Small intestine (tissue), 16 donors: ENCODE measurements at places on chromosomes 11 and 22. TPM values are rescaled to one million over a fixed set of nuclear protein-coding genes. Genes with fewer than 3 reads are reported as not detected.

Gene OR51B2
- polyA plus RNA-seq = not detected

Gene CNGA4
- 0.32 TPM for polyA plus RNA-seq

Gene TENM4
- 0.31 TPM for polyA plus RNA-seq

Gene TMEM45B
- polyA plus RNA-seq = 364 TPM

Gene GNAZ
- polyA plus RNA-seq = 0.55 TPM
